HFF-Myc (cell line): ENCODE measurements at places on chromosomes 3 and 15.

DNA sequence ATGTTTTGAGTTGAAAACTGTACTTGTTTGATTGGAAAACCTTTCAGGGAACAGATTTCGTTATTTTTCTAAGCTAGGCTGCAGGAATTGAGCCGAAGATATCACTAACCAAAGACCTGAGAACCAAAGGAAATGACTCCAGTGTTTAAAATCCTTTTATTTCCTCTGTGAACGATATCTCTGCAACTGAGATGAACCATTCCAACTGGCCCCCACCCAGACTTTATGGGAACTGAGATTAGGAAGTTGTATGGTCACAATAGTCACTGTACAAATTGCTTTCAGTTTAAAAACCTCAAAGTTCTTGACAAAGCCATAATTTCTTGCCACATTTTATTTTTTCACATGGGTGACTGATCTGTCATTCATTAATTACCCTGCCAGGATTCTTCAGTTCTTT lies 232.4 kb downstream of the RBMS3 start:
- no peak for DNase-seq

GRCh38 chr3:11588338-11588737 lies 55.4 kb downstream of the VGLL4 start:
- DNase-seq, result no peak

- DNase-seq, result no peak
Observed at GRCh38 chr15:58398643-58399042, 33.1 kb upstream of the LIPC start.

- DNase-seq, result peak; percentile 72
Observed at GRCh38 chr15:71278989-71279756, 163.9 kb downstream of the THSD4 start.

GRCh38 chr3:87798567-87798947 lies 260.2 kb downstream of the CGGBP1 start:
- no peak for DNase-seq

DNA sequence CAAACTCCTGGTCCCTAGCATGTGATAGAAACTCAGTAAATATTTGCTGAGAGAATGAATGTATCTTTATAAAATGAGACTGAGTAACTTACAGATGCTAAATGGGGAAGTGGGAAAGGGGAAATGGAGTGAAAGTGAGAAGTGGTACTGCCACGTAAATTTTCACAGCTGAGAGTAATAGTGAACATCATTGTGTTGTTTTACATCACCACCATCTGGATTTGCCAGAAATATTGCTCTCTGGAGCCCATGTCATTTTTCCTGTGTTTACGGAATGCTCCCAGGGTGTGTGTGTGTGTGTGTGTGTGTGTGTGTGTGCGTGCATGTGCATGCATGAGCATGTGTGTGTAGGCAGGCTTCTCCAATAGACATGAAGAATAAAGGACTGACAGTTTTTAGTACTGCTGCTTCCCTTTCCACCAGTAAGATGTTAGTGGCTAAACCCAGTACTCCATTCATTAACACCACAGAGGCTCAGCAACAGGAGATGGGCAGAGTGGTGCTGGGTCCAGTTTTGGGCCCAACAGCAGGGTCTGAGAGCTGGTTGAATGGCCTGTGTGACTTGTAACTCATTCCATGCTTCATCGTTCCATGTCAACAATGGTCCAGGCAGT lies 57.3 kb downstream of the DIPK2A start:
- DNase-seq, result no peak

DNA sequence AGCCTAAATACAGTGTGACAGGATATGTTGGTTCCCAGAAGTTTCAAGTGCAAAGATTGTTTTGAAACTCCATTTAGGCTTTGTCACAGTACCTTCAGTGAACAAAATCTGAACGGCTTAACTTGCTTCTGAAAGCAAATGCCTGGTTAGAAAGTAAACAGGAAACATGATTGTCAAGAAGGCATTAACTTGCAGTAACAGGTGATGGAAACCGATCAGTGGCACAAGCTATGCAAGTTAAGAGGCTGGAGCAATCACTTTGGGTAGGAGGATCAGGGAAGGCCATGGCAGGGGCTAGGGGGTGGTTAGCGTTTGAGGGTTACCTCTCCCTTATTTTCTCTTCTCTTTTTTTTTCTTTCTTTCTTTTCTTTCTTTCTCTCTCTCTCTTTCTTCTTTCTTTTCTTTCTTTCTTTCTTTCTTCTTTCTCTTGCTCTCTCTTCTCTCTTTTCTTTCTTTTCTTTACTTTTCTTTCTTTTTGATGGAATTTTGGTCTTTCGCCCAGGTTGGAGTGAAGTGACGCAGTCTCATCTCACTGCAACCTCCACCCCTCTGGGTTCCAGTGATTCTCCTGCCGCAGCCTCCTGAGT lies 2.4 kb downstream of the HYKK start:
- no peak for DNase-seq

- no peak for DNase-seq
Observed at GRCh38 chr15:66278671-66279070, 14.7 kb upstream of the DIS3L start.

DNA sequence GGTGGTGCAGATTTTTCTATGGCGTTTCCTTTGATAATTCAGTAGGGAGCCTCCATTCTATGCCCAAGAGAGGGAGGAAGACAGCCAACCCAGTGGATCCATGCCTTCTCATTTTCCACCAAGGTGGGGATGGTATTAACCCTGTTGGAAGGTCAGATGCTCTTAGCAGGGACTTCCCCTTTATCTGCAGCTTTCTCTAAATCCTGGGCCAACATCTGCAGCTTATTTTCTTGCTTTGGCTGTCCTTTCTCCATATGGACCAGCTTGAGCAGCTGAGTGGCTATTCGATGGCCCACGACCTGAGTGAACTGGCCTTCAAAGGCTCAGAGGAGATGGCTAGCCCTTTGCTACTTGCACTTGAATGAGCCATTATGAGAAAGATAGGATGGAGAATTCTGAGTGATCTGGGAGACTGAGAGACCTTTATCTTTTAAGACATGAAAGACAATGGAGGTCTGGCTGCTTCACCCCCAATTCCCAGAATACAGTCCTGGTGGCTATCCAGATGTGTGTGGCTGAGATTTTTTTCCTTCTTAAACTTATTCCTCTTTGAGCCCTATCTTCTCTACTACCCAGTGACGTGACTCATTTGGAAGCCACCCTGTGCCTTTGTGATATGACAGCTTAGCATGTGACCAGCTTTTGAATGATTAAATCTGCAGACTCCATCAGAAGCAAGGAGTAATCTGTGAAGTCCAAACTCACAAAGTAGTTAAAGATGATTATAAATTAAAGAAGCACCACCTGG lies 39.6 kb upstream of the TRAK1 start:
- no peak for DNase-seq

GRCh38 chr3:127287840-127288239 lies at the start of gene PRR20G:
TSS of gene PRR20G (minus strand) at chr3:127288046. CDS start at chr3:127287365, 681 bp downstream.
- no peak for DNase-seq

DNA sequence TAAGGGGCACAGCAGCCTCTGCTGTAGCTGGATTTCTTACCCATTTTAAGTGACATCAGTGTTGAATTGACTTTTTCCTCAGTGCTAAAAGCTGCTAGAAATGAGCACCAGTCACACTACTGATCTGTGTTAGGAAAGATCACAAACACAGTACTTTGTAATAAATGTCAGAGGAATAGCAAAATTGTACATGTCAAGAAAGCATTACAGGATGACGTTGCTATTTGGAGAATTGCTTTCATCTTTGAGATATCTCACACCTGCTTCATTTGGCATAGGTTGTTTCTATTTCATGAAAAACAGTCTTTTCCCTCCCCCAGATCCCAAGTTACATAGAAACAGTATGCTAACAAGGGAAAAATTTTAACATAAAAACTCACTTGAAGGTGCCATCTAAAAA lies 77.8 kb downstream of the SLC25A26 start:
- DNase-seq, result no peak

DNA sequence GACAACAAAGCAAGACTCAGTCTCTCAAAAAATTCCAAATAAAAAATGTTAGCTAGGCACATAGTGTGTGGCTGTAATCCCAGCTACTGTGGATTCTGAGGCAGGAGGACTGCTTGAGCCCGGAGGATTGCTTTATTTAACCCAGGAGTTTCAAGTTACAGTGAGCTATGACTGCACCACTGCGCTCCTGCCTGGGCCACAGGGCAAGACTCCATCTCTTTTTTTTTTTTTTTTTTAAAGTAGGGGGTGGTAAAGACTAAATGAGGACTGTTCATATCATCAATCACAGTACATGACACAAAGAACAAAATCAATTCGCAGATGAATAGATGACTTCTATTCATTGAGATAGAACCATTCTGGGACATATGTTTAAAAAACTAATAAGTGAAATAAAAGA lies 48.1 kb downstream of the ACAP2 start:
- no peak for DNase-seq

GRCh38 chr3:181912384-181912783 lies 200.7 kb downstream of the SOX2 start:
- no peak for DNase-seq

DNA sequence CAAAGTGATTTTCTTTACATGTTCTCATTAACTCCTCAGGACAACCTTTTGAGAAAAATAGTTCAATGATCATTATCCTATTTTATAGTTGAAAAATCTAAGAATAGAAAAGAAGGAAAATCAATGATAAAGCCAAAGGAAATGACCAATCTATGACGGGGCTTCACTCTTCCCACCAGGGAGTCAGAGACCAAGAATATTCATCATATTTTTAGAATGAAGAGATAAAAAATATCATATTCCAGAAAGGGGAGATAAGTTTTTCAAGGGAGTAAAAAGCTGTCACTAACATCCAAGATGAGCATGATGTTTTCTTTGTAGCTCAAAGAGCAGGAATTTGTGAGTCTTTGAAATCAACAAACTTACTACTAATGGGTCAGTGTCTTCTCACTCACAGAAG lies 71.5 kb upstream of the LPP start:
- DNase-seq, result no peak
